Endothelial cell of umbilical vein (primary cell): ENCODE measurements at places on chromosomes 2 and 18. TPM values are rescaled to one million over a fixed set of nuclear protein-coding genes. Genes with fewer than 3 reads are reported as not detected.
A peak's percentile ranks its signal among the peaks of the same experiment; 100 is the strongest.

GRCh38 chr2:186732843-186733242, 39.0 kb downstream of the FAM171B start:
- DNase-seq = no peak

DNA sequence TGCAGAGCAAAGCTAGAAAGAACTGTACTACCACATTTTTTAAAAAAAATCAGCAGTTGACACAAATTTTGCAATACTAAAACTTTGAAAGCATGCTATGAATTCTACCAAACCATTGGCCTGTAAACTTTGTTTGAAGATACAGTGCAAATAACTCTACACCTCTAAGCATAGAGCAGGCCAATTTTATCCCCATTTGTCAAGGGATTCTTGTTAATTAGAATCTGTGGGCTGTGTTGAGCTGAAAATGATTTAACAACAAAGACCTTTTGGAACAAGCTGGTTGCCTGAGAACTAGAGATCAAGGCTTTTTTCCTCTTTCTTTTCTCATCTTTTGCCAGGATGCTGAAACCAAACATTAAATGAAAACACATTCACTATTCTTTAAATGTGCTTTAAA, 886.0 kb upstream of the CDH2 start:
- DNase-seq = no peak

DNA sequence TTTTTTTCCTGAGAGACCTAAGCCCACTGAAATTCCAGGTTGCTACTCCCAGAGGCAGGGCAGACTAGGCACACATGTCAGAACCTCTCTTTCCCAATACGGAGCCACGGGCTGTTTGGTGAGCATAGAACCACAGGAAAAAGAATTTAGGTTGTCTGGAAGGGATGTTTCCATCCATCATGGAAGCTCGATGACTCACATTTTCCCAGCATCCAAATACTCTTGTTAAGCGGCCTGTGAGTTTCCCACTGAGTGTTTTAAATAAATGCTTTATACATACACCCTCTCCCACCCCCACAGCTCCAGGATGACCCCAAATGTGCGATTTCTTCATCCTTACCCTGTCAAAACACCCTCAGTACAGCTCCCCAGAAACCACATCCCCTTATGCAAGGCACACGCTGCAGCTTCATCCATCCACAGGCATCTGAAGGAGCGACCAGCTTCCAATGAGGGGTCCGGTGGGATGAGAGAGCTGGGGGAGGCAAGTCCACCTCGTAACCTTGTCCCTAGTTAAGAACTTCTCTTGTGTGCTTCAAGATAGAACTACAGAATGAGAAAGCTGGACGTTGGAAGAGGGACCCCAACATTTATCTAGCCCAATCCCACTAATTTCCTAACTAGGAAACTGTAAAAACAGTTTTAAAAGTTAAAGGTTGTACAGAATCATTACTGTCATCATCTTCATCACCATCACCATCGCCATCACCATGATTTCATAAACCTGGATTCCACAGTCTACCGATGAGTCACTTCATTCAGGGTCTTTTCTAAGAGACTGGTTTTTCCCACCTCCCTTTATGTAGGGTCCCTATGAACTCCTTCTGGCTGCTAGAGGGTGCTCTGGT, 63.5 kb upstream of the FZD7 start:
- DNase-seq = no peak

DNA sequence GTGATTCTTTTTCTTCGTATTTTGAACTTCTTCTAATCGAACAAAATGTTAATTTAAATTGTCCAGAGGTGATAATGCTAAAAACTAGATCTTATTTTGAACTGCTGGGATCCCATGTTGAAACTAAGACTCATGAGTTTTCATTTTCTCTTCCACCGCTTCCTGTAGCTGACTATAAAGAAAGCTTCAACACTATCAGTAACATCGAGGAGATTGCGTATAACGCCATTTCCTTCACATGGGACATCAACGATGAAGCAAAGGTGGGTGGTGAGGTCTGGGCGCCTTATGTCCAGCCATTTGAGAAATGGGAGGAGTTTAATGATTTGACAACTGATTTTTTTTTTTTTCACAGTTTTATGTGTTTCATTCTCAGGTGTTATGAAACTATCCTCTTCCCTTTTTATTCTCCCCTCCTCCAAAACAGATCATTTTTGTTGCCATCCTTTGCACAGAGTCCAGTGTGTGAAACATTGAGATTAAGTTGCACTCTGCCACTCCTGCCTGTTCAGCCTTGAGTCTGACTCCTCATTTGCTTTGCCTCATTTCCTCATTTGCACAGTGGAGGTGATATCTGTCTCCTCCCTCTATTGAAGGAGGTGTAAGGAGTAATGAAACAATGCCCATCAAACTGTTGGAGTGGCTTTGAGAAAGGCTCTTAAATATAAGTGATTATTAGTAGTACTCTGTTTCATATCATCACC, 13.8 kb downstream of the GRHL1 start:
- no peak for DNase-seq

DNA sequence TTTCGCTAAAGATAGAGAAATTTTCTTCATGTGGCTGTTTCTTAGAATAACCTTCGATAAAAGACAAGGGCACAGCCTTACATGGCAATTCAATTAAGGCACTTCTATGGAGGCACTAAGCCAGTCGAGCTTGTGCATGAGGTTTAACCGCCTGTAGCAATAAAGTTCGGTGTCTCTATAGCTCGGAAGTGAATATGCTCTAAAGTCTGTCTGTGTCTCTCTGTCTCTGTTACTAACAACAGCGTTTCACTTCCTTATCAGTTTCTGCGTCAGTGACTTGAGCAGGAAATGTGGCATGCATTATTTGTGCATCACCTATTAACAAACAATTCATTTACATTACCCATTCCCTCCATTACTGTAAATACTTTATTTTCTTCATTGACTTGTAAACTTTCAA, 365.1 kb upstream of the NETO1 start:
- DNase-seq = no peak

- DNase-seq = peak; percentile 97
These were observed 60.6 kb downstream of the PTPN4 start for GRCh38 chr2:119820275-119820674.

DNA sequence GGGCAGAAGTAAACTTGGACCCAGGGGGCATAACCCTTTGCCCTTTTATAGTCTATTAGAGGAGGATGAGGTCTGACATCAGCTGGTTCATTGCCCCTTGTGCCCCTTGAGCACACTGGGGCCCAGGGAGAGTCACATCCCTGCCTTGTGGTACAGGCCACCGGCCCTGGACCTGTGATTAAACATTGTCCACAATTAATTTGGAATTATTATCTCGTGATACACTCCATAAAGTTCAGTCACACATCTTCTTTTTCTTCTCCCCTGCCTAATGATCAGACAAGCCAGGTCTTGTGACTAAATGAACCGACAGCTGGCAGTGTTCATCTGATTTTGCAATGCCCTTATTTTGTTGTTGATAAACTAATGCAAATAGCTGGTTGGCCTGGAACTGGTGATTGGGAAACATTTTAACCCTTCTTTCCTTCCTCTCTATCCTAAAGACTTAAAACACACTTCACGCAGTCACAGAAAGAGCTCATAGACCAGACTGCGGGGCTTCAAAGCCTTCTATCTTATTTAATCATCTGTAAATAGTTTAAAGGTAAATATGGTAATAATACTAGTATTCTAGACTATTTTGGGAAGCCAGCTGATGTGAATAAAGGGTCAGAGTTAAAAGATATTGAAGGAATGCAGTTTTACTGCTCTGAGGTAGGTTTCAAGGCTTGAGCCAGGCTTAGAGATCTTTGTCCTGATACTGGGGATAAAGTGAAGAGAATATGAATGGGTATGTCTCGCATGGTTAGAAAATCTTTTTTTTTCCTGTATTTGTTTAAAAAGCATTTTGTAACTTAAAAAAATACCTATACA, 13.4 kb downstream of the IL1R1 start:
- no peak for DNase-seq

- DNase-seq = no peak
These were observed 5.4 kb downstream of the PPP4R3B start for GRCh38 chr2:55611997-55612396.

DNA sequence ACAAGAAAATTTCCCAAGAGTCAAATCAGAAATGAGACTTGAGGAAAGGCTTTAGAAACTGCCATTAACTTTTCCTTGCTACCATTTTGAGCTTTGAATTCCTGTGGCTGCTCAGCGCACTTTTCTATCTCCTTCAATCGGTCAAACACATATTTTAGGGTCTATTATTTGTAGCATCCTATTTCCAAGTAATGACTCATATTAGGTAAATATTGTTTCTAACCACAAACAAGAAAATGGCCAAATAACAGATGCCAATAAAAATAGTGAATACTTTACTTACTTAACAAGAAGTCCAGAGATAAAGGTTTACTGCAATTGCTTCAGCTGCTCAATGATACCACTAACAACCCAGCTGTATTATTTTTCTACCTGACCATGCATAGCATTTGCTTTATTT, 29.7 kb upstream of the CCDC178 start:
- no peak for DNase-seq

GRCh38 chr2:207215308-207215707, 49.6 kb upstream of the KLF7 start:
- no peak for DNase-seq

GRCh38 chr2:238114851-238115660, 14.9 kb downstream of the ESPNL start:
- DNase-seq = no peak

DNA sequence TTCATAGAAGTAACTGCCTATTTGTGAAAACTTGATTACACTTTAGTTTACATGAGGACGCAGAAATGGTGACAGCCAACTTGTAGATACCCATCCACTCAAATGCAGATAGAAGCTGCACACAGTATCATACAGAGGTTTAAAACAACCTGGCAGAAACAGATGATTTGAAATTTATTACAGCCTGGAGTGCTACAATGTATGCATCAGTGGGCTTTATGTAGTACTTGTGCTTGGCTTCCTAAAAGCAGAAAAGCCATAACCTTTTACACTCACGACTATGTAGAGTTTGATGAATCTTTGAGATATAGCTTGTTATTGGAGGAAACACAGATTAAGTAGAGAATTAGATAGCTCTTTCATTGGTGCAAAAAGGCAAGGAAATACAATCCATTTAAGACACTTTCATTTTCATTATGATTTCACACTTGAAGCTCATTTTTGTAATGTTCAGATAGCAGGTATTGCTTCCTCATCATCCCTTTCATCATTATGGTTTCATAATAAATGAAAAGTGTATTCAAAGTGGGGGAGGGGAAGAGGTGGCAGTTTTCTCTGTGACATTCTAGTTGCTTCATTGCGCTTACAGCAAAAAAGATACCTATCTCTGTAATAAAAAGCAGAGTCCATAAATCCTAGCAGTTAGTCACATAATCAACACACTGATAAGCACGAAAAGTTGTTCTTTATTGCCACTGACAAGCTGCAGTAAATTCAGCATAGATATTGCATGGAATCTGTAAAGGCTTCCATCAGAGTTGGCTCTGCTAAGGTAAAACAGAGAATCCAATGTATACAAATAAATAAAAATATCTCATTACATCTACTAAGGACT, 789.8 kb upstream of the FSHR start:
- no peak for DNase-seq

Gene SLC38A11
- not detected in 2 replicates for total RNA-seq

Gene METTL4
- total RNA-seq = 16.1 and 17.4 TPM in 2 replicates
